ENCODE measurements at places on chromosomes 13 and 19. TPM values are rescaled to one million over a fixed set of nuclear protein-coding genes. Genes with fewer than 3 reads are reported as not detected.

KLC3 gene
- total RNA-seq = not detected

DNA sequence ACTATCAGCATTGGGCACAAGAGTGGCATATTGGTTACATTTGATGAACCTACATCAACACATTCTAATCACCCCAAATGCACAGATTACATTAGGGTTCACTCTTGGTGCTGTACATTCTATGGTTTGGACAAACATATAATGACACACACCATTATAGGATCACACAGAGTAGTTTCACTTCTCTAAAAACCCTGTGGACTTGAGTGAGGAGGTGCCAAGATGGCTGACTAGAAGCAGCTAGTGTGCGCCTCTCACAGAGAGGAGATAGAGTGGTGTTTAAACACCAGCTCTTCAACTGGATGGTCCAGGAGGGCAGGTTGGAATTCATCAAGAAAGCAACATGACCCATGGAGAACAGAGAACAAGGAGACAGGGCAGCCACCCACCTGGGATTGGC lies 265.6 kb downstream of the TDRD3 start:
- H3K27me3 ChIP-seq = no peaks in the 10 kb centered on the region
- H3K4me3 ChIP-seq = no peak overlapping the region
- no peaks in the 10 kb centered on the region for H3K36me3 ChIP-seq
- H3K4me1 ChIP-seq = no peaks in the 10 kb centered on the region

GRCh38 chr19:5165697-5166019 lies 175.0 kb downstream of the PTPRS start:
- no peaks in the 10 kb centered on the region for H3K36me3 ChIP-seq
- no peak overlapping the region for H3K27ac ChIP-seq
- H3K4me3 ChIP-seq = no peak overlapping the region
- no peaks in the 10 kb centered on the region for H3K4me1 ChIP-seq
- H3K27me3 ChIP-seq = no peaks in the 10 kb centered on the region
- no peak for DNase-seq

DNA sequence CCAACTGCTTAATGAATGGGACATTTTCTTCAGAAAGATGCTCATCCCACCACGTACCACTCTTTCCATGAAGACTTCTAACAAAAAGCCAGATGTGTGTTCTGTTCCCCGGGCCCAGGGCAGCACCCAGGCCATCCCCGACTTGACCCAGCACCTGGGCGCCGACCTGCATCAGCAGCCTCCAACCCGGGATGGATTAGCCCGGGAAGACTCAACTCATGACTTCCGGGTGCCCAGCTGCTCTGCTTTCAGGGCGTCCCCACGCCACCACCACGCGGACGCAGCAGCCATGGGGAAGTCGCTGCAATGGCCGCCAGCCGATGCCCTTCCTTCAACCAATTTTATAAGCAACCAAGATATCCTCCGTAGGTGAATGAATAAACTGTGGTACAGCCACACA lies 123.8 kb upstream of the TUBA3C start:
- no peak overlapping the region for H3K4me3 ChIP-seq
- no peaks in the 10 kb centered on the region for H3K27me3 ChIP-seq
- no peak overlapping the region for H3K27ac ChIP-seq
- no peaks in the 10 kb centered on the region for H3K36me3 ChIP-seq
- H3K4me1 ChIP-seq = no peaks in the 10 kb centered on the region

- no peak overlapping the region for H3K27ac ChIP-seq
These were observed 312.7 kb downstream of the ATP8A2 start for GRCh38 chr13:25684491-25684890.

- DNase-seq = no peak
- no peaks in the 10 kb centered on the region for H3K36me3 ChIP-seq
- H3K4me3 ChIP-seq = no peak overlapping the region
- no peak overlapping the region for H3K27ac ChIP-seq
- peaks cover 70% of the 10 kb centered on the region for H3K27me3 ChIP-seq
These were observed 505 bp upstream of the ZIC2 start for GRCh38 chr13:99980824-99981734.

DNA sequence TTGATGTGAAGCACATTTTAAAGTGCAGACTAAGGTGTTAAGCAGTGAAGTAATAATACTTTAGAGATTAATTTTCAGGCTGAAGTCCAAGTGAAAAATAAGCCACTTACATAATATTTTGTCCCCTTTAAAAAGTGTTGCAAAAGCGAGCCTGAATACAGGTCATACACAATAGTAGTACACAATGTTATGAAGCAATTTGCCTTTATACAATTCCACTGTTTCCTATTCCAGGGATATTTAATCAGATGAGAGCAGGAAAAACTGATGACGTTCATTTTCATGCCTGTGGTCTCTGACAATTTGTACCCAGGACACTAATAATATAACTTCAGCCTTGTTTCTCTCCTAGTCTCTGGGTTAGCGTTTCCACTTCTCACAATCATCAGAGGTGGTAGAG lies 916.7 kb downstream of the PCDH9 start:
- no peaks in the 10 kb centered on the region for H3K27me3 ChIP-seq
- H3K4me1 ChIP-seq = no peaks in the 10 kb centered on the region
- no peak overlapping the region for H3K27ac ChIP-seq
- DNase-seq = no peak

- no peaks in the 10 kb centered on the region for H3K27me3 ChIP-seq
- no peak for DNase-seq
These were observed 45.5 kb upstream of the DPRX start for GRCh38 chr19:53586277-53586691.

- H3K4me3 ChIP-seq = no peak overlapping the region
- no peak overlapping the region for H3K27ac ChIP-seq
- H3K36me3 ChIP-seq = no peaks in the 10 kb centered on the region
- DNase-seq = peak; percentile 51
- H3K27me3 ChIP-seq = no peaks in the 10 kb centered on the region
- H3K4me1 ChIP-seq = no peaks in the 10 kb centered on the region
These were observed 43.8 kb downstream of the DCT start for GRCh38 chr13:94435604-94436226.

DNA sequence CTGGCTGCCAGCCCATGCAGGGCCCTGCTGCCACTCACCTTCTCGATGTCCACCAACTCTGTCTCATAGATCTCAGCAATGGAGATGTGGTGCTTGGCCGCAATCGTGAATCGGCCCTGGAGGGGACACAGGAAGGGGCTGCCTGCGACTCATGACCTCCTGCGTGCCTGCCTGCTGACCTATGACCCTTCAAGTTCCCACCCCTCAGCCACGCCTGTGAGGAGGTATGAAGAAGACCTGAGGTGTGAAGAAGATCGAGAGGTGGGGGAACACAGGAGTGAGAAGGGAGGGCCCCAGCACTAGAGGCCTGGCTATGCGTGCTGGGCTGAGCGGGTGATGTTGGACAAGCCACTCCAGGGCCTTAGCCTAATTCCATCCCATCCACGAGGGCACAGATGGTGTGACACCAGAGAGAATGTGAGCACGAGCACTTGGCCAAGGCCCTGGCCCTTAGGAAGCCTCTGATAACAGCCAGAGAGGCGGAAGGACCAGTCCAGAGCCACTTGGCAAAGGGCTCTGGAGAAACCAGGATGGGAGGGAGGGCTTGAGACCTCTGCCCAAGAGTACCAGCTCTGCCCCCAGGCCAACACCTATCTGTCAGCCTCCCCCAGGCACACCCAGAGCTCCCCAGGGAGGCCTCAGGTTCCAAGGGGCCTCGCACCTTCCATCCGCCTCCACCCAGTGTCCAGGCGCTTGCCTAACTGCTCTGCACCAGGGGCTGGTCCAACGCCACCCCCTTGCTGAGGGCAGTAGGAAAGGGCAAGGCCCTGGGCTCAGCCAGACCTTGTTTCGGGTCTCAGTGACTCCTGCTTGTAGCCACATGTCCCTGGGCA lies 9.6 kb upstream of the KPTN start:
- no peak for DNase-seq
- no peaks in the 10 kb centered on the region for H3K4me1 ChIP-seq
- H3K27ac ChIP-seq = no peak overlapping the region

ZSCAN22 gene
- 5.7 TPM for total RNA-seq

- no peak overlapping the region for H3K27ac ChIP-seq
- peaks cover 5% of the 10 kb centered on the region for H3K27me3 ChIP-seq
- no peaks in the 10 kb centered on the region for H3K4me1 ChIP-seq
These were observed 24.2 kb upstream of the C1QTNF9B start for GRCh38 chr13:23921451-23921888.

- no peaks in the 10 kb centered on the region for H3K27me3 ChIP-seq
- H3K36me3 ChIP-seq = no peaks in the 10 kb centered on the region
- H3K4me3 ChIP-seq = no peak overlapping the region
- H3K27ac ChIP-seq = no peak overlapping the region
- H3K4me1 ChIP-seq = no peaks in the 10 kb centered on the region
These were observed 167.1 kb downstream of the FGF9 start for GRCh38 chr13:21837841-21838551.

GAS6 gene
- total RNA-seq = 0.50 TPM

GPR12 gene
- not detected for total RNA-seq

PCDH17 gene
- not detected for total RNA-seq

CAPS gene
- total RNA-seq = 7.3 TPM

DNA sequence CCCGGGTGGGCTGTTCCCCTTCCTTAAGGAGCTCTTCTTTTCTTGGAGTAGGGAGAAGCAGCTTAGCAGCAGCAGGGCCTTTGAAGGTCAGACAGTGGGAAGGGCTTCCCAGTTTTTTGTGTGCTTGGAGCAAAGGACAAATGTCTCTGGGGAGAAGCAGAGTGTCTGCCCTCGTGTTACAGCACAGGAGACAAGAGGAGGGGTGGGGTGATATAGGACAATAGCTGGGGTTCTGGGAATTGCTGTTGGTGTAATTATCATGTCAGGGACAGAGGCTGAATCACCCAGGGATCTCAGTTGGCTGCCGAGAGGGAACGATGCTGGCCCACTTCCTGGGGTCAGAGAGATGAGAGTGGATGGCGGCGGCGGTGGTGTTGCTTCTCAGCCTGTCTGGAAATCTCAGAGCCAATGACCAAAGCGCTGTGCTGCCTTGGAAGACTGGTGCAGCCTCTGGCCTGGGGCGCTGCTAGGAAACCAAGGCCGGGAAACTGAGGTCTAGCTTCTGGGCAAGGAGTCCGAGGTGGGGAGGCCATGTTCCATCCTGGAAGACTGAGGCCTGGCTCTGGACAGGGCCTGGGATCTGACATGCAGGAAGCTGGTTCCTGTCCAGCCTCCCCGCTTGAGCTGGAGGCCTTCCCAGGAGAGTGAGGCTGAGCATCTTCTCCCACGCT lies 1.2 kb downstream of the INAFM1 start:
- no peak overlapping the region for H3K4me3 ChIP-seq
- H3K4me1 ChIP-seq = peaks cover 15% of the 10 kb centered on the region
- H3K36me3 ChIP-seq = peaks cover under 1% of the 10 kb centered on the region
- no peaks in the 10 kb centered on the region for H3K27me3 ChIP-seq
- H3K27ac ChIP-seq = no peak overlapping the region

TYROBP gene
- total RNA-seq = 6.8 TPM

DNA sequence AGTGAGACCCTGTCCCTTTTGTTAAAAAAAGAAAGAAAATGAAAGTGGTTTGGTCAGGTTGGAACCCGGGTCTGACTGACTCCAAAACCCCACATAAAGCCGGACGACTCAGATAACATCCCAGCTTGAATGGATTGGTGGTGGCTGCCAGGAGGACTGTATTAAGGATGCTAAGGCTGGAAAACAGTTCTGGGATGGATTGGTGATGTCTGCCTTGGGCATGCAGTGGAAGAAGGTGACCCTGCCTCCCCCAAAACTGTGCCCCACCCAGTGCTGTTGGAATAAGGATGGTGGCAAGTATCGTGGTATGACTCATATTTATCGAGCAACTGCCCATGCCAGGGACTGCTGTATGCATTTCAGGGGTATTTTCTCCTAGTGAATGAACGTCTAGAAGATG lies 18.5 kb upstream of the COLGALT1 start:
- peaks cover 10% of the 10 kb centered on the region for H3K4me1 ChIP-seq
- H3K4me3 ChIP-seq = no peak overlapping the region
- no peaks in the 10 kb centered on the region for H3K27me3 ChIP-seq
- DNase-seq = no peak
- H3K27ac ChIP-seq = no peak overlapping the region
- no peaks in the 10 kb centered on the region for H3K36me3 ChIP-seq

- H3K4me1 ChIP-seq = no peaks in the 10 kb centered on the region
- H3K4me3 ChIP-seq = no peak overlapping the region
- no peaks in the 10 kb centered on the region for H3K36me3 ChIP-seq
- no peaks in the 10 kb centered on the region for H3K27me3 ChIP-seq
These were observed 371.8 kb downstream of the SLITRK6 start for GRCh38 chr13:85427416-85427815.

DNA sequence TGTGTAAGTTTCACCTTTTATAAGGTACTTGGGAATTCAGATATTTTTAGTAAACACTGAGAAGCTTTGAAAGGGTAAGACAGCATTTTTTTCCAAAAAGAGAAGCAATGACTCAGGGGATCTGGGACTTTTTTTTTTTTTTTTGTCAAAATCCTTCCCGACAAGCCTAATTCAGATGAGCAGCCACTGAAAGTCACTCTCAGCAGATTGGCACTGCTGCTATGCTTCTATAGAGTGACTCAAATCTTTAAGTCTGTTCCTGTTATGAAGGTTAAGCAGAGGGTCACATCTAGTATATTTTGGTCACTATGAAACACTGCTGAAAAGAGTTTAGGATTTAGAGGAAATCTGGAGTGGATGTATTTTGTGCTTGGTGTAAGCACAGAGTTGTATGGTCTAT lies 571.1 kb downstream of the MYO16 start:
- H3K4me1 ChIP-seq = no peaks in the 10 kb centered on the region
- no peak overlapping the region for H3K27ac ChIP-seq
- H3K36me3 ChIP-seq = no peaks in the 10 kb centered on the region
- no peak overlapping the region for H3K4me3 ChIP-seq
- no peaks in the 10 kb centered on the region for H3K27me3 ChIP-seq

GRCh38 chr13:20492641-20493040 lies 33.0 kb downstream of the CRYL1 start:
- H3K27me3 ChIP-seq = no peaks in the 10 kb centered on the region
- no peak overlapping the region for H3K4me3 ChIP-seq
- H3K27ac ChIP-seq = no peak overlapping the region
- H3K36me3 ChIP-seq = no peaks in the 10 kb centered on the region
- DNase-seq = no peak
- no peaks in the 10 kb centered on the region for H3K4me1 ChIP-seq

DNA sequence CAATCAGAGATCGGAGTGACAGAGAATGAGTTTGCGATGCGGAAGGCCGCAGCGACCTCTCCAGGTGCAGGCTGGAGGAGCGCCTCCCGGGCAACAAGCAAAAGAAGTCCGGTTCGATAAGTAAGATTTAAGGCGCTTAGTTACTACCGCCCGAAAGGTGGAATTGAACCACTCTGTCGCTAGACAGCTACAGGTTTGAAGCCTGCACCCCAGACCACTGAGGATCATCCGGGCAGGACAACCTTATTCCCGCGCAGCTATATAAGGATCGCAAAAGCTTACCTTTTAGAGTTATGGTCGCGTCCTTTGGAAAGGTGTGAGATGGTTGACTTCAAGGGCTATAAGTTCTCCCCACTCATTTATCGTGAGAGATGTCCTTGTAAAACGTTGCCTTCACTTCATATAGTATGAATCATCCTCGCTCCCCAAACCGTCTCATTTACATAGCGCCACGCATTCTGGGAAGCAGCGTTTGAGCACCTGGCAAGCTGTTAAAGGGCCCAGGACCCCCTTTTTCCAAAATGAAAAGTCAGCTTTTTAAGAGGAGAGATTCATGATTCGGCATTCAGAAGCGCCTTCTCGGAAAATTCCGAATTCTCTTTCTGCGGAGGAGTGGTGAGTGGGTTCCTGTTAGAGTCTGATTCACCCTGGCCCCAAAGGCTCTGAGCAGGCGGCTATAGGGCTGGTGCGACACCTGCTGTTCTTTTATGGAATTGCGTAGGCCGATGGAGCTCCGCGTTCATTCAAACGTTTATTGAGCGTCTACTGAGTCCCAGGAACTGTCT lies 10.8 kb downstream of the FOSB start:
- peak overlapping the region; percentile 96 for H3K27ac ChIP-seq
- no peaks in the 10 kb centered on the region for H3K27me3 ChIP-seq
- H3K36me3 ChIP-seq = no peaks in the 10 kb centered on the region
- DNase-seq = peak; percentile 89
- H3K4me3 ChIP-seq = peak overlapping the region; percentile 80

MYO16 gene
- total RNA-seq = 0.38 TPM

MAG gene
- total RNA-seq = not detected

All from CD8-positive, alpha-beta memory T cell (primary cell).